Stimulated activated CD8-positive, alpha-beta memory T cell treated with anti-CD3 and anti-CD28 coated beads, Interleukin-15, amount 100 ng/mL, for 24 hours (primary cell): ENCODE measurements at places on chromosomes 12 and 14.

GRCh38 chr14:22883173-22883976 is at the start of gene REM2:
Gene REM2 (plus strand): TSS chr14:22883222. CDS start chr14:22883288, 66 bp downstream.
- no peak for DNase-seq

- DNase-seq = no peak
Observed at GRCh38 chr14:69052181-69052601, 73.1 kb upstream of the ACTN1 start.

- no peak for DNase-seq
Observed at GRCh38 chr14:51776102-51776894, 84.1 kb upstream of the GNG2 start.

DNA sequence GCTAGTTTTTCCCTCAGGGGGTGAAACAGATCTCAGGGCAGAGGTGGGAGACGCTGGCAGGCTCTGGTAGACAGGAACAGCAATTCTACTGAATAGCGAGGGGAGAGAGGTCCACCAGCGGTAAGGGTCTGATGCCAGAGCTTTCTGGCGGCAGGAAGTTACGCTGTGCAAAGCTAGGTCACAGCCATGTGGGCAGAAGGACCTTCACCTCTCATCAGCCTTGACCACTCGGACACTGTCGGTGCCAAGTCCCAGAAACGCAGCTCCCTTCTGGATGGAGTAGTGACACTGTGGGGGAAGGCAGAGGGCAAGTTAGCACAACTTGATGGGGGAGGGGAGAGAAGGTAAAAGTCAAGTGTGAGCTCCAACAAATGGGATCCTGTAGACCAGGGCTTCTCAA is 10.3 kb upstream of the ZNF740 start:
- no peak for DNase-seq

- no peak for DNase-seq
Observed at GRCh38 chr12:89320735-89321134, 31.6 kb downstream of the DUSP6 start.

GRCh38 chr12:88960213-88960878 is 380.1 kb upstream of the KITLG start:
- no peak for DNase-seq

DNA sequence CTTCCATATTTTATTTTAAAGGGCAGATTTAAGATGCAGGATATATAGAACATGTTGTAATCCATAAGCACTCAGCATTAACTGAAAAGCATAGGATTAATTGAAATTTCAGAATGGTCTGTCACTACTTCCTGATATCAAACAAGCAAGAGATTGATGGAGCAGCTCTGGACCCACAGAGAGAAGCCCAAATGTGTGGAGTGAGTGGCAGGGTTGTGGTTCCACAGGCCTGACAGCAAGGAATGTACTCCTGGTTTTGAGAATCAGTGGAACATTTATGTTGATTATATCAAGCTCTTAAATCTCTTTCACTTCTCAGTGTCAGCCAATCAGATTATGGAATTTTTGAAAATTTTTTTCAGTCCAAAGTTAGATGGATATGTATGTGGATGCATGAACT is 267.6 kb upstream of the PRICKLE1 start:
- no peak for DNase-seq

DNA sequence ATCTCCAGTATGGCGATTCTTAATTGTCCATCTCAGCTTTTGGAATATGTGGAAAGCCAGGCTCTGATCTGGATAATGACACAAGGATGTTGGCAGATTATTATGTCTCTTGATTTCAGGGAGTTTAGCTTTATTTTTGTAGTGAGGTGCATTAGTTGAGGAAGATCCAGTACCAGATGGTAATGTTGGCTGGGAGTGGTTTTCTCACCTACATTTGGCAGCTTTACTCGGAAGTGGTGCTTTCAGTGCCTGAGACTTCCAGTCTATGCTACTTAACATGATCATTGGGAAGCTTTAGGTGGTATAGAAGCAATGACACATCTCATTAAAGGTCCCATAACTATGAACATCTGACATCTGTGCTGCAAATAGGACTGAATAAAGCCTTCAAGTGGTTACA is 7.5 kb downstream of the SLC15A5 start:
- DNase-seq = no peak

- no peak for DNase-seq
Observed at GRCh38 chr12:54439521-54440255, 20.6 kb upstream of the ITGA5 start.

DNA sequence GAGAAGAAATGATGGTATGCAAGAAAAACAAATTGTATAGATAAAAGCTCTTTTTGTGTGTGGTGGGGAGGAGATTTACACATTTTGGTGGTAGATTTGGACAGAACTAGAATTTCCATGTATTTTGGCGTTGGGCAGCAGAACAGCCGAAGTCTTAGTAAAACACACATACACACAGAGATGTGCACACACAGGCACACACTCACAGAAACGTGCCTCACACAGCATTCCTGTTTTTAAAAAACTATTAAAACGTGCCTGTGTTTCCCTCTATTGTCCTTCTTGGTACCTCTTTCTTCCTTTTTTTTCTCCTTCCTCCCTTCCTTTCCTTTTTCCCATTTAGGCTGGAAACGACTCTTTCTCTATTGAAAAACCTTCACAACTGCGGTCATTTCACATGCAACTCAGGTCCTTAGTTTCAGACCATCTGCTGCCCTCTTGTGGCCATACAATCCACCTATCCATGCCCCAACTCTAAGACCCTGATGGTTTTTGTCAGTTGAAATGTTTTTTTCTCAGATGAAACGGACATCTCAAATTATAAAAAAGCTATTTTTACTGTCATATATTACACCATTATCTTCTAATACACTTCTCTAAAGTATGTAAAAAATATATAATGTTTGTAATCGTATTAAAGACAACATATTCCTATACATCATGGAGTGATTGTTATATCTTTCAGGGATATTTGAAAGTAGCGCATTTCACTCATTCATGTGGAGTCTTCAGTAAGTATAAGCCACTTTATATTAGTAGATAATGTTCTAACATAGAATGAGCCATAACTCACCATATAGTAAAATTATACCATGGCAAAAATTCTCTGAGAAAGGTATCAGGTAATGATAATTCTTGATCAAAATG is 386.7 kb upstream of the NOVA1 start:
- DNase-seq = no peak

GRCh38 chr14:57979376-57980048 is 113.6 kb upstream of the SLC35F4 start:
- no peak for DNase-seq

DNA sequence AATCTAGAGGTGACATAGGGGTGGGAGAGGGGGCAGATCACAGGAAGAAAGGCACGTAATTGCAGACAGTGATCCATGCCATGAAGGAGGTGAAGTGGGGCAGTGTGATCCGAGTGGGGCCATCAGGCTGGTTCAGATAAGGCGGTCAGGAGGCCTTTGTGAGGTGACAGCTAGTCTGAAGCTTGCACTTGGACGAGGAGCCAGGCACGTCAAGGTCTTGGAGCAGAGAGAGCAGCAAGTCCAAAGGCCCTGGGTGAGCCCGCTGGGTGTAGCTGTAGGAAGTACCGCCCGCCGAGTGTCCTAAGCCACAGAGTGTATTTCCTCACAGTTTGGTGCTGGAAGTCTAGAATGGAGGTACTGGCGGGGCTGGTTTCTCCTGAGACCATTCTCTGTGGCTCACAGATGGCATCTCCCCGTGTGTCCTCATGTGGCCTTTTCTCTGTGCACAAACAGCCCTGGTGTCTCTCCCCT is 23.6 kb downstream of the RHOF start:
- no peak for DNase-seq

DNA sequence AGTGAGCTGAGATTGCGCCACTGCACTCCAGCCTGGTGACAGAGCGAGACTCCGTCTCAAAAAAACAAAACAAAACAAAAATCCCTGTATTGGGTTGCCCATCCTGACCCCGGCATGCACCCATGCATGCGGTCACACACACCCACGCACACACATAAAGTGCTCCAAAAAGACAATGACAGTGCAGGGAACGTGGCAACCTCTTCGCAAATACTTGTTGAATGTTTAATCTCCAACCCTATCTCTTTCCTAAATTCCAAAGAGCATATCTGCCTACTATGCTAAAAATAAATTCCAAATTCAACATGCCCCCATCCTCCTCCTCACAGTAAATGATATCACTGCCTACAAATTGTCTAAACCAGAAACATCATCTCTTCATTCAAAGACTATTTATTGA is 13.5 kb downstream of the SLC7A7 start:
- no peak for DNase-seq

- no peak for DNase-seq
Observed at GRCh38 chr12:95168746-95169145, 48.5 kb downstream of the FGD6 start.

- DNase-seq = no peak
Observed at GRCh38 chr12:11621797-11622423, 27.6 kb upstream of the ETV6 start.

DNA sequence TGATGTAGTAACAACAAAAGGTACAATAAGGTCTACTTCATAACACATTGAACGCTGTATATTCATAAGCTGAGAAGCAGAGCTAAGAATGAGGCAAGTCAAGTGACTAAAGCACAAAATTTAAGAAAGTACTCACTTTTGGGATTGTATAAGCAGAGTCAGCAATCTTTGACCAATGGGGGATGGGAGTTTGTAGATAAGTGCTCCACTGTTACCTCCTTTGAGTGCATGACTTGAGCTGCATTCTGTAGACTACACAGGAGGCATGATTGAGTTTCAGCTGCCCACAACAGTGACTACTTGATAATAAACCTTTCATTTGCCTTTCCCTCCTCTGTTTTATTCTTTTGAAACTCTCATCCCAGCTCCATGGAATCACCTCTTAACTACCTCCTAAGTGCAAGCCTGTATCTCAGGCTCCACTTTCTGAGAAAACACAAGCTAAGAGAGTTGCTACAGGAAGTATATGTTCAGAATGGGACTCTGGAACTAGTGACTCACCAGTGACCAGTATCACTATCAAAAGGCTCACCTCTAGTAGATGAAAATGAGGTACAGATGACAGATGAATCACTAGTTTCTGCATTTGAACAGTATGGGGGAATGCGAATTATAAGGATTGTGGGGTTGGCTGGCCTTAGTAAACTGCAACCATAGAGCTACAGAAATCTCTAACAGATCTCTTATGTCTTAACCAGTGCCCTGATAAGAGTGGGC is 49.2 kb downstream of the SLC35F4 start:
- DNase-seq = no peak

GRCh38 chr14:92459950-92460421 is 53.6 kb upstream of the RIN3 start:
- DNase-seq = no peak

- DNase-seq = no peak
Observed at GRCh38 chr12:3885277-3886094, 12.3 kb upstream of the PARP11 start.

- no peak for DNase-seq
Observed at GRCh38 chr14:94501588-94502516, 7.4 kb downstream of the SERPINA12 start.

- no peak for DNase-seq
Observed at GRCh38 chr12:24695657-24696329, 253.1 kb downstream of the BCAT1 start.

- peak; percentile 37 for DNase-seq
Observed at GRCh38 chr12:54216797-54217661, 28.2 kb upstream of the SMUG1 start.

DNA sequence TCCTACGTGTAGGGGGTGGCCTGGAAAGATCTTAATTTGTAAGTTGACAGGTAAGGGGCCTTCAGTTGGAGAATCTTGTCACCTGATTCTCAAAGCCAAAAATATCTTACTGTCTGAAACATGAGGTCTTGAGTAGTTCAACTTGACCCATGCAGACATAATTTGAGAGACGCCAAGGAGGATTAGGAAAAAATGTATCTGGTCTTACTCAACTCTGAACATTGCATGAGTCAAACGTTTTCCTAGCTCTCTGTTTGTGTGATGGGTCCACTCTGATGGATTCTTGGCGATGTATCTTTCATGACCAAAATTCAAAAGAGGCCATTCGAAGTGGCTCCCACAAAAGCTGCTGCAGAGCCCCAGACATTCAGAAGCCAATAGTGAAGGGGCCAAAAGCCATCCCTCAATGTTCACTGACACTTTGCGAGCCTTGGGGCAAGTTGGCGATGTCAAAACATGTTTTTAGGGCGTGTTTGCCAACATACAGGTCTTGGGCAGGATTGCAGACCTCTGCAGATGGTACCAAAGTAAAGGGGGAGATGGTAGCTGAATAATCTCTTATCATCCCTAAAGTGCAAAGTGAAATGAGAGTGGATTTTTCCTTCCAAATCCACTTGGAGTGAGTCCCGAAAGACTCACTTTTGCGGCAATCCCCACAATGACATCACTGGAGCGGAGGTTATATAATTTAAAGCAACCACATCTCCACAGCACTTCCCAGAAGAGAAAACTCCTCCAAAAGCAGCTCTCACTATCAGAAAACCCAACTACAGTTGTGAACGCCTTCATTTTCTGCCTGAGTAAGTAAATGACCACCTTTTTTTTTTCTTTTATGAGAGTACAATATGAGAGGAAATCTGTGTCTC is at the start of gene BDKRB1:
Gene BDKRB1, plus strand, starts transcription at position 710 of the 866 bp plus-strand sequence. CDS start 7,473 bp downstream, outside the sequence.
- no peak for DNase-seq

GRCh38 chr14:73491256-73492042 is 716 bp downstream of the RIOX1 start:
- peak; percentile 39 for DNase-seq

DNA sequence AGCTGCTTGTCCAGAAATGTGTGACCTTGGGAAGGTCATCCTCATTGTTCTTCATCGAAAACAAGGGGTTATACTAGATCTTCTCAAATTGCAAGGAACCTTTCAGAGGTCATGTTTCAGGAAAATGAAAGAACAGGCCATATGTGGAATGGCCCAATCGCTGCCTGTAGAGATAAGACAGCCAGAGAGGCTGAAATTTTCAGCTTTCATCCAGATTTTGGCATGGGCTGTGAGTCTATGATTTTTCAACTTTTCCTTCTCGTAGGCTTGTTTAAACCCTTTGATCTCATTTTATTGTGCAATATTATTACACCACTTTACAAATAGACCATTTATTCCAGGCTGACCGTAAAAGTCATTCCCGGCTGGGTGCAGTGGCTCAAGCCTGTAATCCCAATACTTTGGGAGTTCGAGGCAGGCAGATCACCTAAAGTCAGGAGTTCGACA is 17.1 kb upstream of the ATXN2 start:
- DNase-seq = no peak

GRCh38 chr12:66688846-66689439 is 10.1 kb upstream of the GRIP1 start:
- no peak for DNase-seq

DNA sequence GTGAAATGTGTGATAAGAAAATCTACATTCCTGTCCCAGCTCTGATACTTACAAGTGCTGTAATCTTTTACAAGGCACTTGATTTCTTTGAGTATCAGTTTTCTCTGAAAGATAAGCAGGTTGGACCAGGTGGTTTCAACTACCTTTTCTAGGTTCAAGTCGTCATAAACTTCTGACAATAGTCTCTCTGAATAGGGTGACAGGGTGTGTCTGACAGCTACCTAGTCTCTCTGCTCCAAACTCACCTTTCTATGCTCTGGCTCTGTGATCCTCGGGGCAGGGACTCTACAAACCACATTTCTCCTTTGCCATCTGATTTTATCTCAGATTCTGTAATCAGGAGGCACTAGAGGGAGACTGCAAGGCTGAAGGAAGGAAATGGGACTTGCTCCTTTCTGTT is 137.7 kb upstream of the SYT1 start:
- DNase-seq = no peak

- no peak for DNase-seq
Observed at GRCh38 chr12:106417926-106418910, 60.7 kb downstream of the POLR3B start.
